Esophagus muscularis mucosa (tissue), 4 donors: ENCODE measurements at places on chromosomes 3 and 15.
A peak's percentile ranks its signal among the peaks of the same experiment; 100 is the strongest.

DNA sequence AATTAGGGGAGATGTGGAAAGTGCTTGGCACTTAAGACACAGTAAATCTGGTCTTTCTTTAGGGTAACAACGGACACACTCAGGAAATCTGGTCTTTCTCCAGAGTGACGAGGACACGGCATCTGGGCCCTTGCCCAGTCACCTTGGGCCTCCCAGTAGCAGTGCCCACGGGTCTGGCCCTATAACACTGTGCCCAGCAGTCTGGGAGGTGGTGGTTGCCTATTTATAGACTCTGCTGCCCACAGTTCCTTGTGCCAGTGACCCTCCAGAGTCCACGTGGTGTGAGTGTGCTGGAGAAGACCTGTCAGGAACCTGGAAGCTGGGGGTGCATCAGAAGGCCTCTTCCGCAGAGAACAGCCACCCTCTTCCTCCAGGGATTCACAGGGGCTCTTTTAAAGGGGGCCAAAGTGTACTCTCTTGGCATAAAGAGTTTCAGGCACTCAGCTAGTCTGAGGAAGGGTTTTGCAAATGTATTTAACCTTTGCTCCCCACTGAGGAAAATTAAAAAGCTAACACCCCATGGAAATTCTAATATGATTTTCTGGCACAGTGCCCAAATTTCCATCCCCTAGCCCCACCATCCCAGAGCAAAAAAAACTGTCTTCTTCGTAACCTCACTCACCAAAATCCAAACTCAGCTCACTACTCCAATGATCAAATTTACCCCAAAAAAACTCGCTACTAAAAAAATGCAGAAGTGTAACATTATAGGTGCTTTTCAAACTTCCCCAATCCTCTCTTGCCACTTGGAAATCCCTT, 15.4 kb downstream of the WNT5A start:
- no peak for DNase-seq

- no peak for DNase-seq
Observed at GRCh38 chr3:127717357-127718244, 44.8 kb downstream of the ABTB1 start.

- no peak for DNase-seq
Observed at GRCh38 chr3:59436164-59436958, 386.5 kb upstream of the CFAP20DC start.

DNA sequence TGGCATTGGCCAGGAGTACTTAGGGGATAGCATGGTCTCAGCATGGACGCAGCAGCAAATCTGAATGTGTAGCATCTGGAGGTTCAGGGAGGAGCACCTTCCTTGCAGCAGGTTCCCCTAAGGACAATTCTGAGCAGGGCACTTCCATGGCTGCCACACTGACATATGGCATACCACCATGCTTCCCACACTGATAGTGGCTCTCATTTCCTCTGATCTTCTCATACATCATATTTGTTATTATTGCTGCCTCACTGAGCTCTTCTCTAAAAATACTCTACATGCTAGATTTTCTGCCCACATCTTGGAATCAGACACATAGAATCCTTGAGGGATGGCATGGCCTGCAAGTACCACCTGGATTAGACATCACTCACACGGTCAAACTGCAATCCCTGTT, 7.3 kb upstream of the MNS1 start:
- DNase-seq: no peak

GRCh38 chr3:66256806-66257205, 36.0 kb downstream of the SLC25A26 start:
- no peak for DNase-seq

GRCh38 chr3:190369668-190370295, 18.2 kb upstream of the CLDN16 start:
- DNase-seq: no peak

DNA sequence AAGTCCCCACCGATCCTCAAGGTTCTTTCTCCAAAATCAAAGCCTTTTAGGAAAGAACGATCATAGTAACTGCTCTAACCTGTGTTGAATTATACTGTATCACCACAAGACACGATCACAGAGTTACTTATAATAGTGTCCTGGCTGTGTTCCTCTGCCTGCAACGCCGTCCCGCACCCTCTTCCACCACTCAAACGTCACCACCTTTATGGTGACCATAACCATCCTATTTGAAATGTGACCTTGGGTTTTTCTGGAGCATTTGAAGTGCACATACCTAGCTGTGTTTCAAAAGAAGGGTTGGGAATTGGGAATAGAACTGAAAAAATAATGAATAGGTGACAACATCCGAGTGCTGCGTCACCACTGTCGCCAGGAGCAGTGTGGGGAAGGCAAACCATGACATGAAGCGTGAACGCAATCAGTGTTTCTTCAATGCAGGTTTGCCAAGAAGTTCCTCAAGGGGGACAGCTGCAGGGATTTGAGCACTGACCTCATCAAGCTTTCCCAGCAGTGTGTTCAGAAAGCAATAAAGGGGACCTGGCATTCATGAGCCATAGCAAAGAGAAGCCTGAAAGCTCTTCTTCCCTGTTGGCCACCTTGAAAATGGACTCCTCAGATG, 769 bp upstream of the SELENOS start:
- no peak for DNase-seq

DNA sequence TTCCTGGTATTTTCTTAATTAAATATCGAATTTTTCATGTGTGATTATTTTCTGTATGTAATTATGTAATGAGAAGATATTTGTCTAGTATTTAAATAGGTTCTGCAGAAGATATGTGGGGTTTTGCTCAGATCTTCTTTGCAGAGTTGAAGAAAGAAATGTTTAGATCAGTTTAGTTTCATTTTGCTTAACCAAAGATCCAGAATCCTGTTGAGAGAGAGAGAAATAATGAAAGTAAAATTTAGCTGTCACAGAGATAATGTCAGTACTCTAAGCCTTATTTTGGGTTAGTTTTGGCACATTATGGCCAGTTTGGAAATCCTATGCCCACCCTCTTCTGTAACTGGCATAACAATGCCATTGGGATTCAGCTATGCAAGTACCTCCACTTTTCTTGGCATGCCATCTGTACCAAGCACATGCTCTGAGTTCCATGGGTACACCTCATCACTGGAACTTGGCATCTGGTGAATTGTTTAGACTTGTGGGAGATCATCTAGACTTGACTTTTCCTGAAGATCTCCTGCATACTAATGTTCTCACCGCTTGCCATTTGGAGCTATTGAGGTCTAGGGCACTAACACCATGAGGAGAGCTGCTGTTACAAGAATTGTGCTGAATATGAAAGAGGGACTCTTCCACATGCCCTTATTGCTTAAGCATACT, 30.9 kb downstream of the PLSCR1 start:
- no peak for DNase-seq

GRCh38 chr3:171508206-171508605, 48.0 kb upstream of the TNIK start:
- no peak for DNase-seq

DNA sequence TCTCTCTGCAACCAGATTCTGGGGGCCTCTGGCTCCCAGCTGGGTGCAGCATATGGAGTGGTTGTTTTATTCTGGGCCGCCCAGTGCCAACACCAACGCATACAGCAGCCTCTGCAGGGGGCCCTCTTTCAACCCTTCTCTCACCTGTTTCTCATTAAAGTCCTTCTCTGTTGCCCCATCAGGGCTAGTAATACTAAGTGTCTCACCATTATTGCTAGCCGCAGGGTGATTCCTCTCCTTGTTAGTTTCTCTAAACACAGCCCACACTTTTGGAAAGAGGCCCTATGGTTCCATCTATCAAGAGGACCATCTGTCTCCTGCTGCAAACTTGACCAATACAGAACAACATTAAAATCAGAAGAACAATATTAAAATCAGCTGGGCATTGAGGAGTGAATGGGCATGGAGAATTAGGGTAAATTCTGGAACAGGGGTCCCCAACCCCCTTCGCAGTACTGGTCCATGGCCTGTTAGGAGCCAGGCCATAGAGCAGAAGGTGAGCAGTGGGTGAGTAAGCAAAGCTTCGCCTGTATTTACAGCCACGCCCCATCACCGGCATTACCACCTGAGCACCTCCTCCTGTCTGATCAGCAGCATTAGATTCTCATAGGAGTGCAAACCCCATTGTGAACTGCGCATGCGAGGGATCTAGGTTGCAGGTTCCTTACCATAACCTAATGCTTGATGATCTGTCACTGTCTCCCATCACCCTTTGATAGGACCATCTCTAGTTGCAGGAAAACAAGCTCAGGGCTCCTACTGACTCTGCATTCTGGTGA, 36.5 kb downstream of the ALS2CL start:
- DNase-seq: peak; percentile 81

DNA sequence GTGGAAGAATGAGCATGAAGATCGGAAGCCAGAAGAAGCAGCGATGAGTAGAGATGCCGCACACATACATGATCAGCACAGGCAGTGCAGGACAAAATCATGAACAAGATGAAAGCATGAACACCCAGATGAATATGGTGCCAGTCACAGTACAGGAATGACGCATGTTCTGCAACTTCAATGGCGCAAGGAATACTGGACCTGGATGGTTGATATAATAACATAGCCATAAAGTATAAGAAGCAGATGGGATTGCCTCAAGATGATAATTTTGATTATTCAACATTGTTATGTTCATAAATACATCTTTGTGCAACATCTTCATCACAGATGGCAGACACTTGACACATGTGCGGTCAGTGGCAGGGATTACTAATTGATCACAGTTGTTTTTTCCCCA, 59.7 kb upstream of the SLCO3A1 start:
- peak; percentile 47 for DNase-seq

DNA sequence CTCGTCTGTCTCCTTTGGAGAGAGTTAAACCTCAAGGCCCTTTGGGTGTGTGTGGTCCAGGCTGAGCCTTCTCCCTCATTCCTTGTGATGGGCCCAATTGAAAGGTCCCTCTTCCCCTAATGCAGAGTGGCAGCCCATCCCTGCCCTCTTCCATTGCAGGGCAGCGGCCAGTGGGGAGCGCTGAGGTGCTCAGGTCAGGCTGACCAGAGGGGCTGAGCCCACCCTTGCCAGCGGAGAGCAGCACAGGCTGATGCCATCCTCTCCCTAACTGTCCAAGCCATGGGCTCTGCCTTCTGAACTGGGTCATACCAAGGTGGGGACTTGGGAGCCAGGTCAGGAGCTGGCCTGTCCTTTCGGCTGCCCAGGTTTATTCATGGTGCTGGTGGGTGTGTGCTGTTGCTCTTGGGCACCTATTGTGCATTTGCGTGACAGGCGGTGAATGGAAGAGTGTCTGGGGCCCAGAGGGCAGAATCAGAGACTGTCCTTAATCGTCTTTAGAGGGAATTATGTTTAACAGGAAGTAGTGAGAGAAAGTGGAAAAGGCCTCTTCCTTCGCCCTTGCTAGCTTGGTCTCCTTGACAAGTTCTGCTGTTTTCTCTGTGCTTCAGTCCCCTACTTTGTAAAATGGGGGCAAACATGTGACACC, 96.9 kb downstream of the VGLL4 start:
- no peak for DNase-seq

- DNase-seq: no peak
Observed at GRCh38 chr15:92095693-92096092, 242.2 kb downstream of the SLCO3A1 start.

DNA sequence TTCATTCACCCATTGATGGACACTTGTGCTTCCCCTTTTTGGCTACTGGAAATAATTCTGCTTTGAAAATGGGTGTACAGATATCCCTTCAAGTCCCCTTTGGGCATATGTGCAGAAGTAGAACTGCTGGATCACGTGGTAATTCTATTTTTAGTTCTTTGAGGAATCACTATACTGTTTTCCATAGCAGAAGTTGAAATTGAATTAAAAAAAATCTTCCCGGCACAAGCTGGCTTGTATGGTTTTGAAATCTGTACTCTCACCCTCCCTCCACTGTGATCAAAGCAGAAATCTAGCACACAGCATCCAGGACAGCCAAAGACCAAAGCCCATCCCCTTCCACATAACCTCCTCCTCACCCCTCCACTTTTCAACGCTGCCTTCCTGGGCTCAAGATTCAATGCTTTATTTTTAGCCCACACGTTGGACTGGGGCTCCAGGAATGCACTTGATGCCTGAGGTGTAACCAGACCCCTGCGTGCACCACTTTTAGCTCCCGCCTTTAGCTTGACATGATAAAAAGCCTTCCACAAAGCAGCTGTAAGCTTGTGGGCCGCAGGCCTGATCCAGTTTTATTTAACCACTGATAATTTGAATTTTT, 29.9 kb downstream of the TMEM40 start:
- DNase-seq: no peak

- DNase-seq: no peak
Observed at GRCh38 chr3:71025516-71025915, 558.0 kb downstream of the FOXP1 start.

DNA sequence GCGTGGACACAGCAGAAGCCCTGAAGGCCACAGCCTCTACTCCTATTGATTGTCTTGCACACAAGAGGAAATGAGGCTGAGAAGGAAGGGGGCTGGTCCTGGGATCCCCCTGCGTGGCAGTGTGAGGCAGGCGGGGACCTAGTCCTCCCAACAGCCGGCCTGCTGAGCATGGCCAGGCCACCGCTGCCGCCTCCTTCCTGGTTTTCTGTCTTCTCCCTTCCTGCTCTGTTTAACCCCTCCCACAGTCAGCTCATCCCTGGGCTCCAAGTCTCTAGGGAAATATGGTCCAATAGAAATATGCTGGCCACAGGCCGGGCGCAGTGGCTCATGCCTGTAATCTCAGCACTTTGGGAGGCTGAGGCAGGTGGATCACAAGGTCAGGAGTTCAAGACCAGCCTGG, 42.1 kb upstream of the HES1 start:
- no peak for DNase-seq

DNA sequence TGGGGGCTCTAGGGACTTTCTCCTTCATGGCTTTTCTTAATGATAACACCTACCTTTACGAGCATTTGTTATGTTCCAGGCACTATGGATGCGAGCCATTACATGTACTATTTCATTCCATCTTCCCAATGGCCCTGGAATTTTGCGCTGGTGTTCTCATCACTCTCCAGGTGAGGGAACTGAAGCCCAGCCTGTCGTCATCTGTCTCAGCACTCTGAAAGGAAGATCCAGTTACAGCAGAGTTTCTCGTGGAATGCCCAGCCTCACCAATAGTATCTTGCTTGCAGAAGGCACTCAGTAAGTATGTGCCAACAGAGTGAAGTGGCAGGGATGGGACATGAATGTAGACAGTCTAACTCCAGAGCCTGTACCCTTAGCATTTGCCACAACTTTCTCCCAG, 56.8 kb downstream of the NOX5 start:
- DNase-seq: no peak

DNA sequence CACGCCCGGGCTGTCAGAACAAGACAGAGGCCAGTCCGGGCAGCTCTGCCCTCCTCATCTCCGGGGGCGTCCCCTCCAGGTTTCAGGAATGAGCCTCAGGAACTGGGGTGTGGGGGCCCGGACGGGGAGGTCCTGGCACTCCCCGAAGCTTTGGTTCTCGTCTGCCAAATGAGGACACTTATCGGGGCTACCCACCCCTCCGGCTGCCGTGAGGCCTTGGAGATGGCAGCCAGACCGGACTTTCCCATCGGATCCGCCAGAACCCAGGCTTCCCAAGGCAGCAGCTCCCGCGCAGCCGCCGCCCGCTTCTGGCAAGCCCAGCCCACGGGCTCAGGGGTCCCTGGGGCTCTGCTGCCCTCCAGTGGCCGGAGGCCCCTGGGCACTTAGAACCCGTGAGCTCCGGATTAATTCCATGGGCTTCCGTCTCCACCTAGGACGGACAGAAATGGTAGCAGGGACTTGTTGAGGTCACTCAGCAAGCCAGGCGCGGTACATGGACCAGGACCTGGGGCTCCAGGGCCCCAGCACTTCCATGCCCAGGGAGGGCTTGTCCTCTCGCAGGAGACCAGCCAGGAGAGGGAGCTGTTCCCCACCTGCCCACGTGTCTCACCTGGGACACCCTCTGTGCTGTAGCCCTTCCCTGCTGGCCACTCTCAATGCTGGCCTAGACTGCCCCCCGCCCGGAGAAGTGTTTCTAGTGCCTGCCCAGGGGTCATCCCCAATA, 89.4 kb downstream of the LINGO1 start:
- DNase-seq: peak; percentile 94

GRCh38 chr3:171248426-171249111, 211.6 kb downstream of the TNIK start:
- DNase-seq: no peak
